ENCODE measurements at places on chromosomes 12 and 14.

- DNase-seq: no peak
Observed at GRCh38 chr12:5691943-5692342, 253.1 kb downstream of the ANO2 start.

- DNase-seq: no peak
Observed at GRCh38 chr12:114767906-114768722, 84.1 kb upstream of the TBX3 start.

DNA sequence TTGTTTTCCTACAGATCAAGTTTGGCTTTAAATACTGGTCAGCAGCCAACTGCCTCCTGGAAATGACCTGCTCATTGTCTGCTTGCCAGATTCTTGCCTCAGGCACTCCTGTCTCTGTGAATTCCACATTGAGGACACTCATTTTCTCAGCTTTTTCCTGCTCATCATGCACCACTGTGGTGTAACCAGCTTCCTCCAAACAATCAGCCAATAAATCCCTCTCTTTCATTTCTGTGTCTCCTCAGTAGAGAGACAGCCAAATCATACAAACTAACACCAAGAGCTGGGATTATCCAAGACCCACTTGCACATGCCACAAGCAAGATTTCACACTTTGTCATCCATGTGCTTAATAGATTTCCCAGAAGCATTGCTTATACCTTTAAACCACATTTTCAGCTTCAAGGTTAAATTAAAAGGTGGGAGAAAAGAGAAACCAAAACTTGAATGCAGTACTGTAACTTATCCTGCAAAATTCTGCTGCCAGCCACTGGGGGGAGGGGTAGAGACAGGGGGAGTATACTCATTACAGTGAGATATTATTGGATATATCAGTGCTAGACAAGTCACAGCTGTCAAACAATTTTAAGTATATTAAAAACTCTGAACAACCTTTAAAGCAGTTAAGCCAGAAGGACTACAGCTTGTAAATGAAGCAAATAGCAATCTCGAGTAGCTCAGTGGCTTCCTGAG is 105.0 kb downstream of the PPP2R5E start:
- DNase-seq: peak; percentile 62

DNA sequence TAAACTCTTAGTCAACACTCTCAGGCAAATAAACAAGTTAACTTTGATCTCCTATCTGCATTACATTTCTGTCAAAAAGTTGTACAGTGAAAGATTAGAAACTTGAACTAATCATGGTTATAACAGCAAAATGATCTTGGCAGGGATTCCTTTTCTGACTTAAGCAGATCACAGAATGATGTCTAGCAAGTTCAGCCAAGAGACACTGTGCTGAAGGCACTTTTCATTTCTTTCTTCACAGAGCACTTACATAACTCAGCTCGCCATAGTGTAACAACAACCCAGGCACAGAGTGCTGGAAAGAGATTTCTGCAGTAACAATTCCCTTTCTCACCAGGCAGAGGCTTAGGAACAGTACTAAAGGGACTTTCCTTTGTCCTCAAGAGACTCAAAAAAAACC is 19.6 kb upstream of the CSRP2 start:
- no peak for DNase-seq

DNA sequence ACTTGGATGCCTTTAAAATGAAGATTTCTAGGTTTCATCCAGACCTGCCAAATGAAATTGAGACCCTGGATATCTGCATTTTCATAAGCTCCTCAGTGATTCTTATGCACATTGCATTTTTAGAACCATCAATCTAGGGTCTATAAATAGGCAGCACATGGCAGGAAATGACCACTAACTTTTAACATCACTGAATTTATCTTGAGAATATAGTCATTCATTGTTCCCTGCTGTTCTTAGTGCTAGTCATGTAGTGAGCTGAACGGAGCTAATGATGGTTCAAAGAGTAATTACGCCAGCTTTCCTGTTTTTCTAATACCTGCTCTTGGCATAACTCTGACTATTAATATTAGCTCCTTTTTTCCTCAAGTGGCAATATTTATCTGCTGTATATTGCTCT is 91.6 kb downstream of the TPH2 start:
- no peak for DNase-seq

- DNase-seq: no peak
Observed at GRCh38 chr14:24712374-24712773, 78.4 kb upstream of the GZMB start.

DNA sequence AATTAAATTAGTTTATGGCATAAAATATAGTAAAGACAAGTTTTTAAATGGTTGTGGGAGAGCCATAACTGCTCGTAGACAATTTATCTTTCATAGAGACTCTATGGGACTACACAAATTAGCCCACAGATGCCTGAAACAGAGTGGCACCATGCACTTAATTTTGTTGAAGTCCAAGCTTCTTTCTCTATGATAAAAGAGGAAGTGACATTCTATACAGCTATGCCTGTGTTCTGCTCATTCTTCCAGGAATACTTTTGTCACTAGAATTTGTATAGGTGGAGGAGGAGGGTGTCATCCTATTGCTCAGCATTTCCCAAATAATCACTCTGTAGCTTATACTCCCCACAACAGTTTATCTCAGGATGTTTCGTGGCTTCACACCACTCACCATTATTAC is 43.7 kb upstream of the KICS2 start:
- DNase-seq: no peak

DNA sequence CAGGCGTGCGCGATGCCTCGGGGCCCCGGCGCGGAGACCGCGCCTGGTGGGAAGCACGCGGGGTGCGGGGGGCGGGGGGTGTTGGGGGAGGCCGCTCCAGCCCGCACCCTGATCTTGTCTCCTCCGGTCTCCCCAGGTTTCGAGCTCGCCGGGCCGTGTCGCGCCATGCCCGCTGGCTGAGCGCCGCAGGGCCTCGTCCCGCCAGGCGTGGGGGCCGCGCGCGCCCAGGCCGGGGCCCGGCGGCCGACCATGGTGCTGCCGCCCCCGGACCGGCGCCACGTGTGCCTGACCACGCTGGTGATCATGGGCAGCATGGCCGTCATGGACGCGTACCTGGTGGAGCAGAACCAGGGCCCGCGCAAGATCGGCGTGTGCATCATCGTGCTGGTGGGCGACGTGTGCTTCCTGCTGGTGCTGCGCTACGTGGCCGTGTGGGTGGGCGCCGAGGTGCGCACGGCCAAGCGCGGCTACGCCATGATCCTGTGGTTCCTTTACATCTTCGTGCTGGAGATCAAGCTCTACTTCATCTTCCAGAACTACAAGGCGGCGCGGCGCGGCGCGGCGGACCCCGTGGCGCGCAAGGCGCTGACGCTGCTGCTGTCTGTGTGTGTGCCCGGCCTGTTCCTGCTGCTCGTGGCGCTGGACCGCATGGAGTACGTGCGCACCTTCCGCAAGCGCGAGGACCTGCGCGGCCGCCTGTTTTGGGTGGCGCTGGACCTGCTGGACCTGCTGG is 2.4 kb downstream of the TMEM121 start:
- peak; percentile 36 for DNase-seq

DNA sequence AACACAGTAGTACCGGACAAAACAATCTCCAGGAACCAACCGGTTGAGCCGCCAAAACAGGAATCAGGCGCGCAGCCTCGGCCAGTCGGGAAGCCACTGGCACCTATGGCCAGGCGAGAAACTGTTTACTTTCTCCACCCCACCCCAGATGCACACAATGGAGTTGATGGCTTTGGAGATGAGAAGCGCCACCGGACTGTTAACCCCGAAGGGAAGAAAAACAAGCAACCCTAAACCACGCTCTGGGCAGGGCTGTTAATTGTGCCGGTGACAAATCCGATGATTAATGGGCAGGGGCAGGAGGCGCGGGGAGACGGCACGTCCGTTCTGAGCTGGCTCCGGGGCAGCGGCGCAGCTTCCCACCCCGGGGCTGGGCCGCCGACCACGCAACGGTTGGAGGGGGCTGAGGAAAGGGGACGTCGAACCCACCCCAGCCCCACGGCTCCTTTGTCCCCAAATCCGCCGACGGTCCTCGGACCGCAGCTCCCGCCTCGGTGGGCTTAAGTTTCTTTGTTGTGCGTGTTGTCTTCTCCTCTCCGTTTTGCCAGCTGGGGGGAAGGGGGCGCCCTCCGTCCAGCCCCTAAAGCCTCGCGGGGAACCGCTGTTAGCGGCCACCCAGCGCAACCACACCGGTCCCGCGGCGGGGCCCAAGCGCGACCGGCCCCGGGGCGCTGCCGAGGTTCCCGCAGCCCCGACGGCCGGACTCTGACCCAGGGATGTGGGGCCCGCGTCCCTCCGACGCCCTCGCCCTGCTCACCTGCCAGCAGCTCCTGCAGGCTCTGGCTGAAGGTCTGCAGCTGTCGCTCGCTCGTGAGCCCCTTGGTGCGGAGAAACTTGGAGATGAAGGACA is 790 bp downstream of the BTG1 start:
- DNase-seq: peak; percentile 58

DNA sequence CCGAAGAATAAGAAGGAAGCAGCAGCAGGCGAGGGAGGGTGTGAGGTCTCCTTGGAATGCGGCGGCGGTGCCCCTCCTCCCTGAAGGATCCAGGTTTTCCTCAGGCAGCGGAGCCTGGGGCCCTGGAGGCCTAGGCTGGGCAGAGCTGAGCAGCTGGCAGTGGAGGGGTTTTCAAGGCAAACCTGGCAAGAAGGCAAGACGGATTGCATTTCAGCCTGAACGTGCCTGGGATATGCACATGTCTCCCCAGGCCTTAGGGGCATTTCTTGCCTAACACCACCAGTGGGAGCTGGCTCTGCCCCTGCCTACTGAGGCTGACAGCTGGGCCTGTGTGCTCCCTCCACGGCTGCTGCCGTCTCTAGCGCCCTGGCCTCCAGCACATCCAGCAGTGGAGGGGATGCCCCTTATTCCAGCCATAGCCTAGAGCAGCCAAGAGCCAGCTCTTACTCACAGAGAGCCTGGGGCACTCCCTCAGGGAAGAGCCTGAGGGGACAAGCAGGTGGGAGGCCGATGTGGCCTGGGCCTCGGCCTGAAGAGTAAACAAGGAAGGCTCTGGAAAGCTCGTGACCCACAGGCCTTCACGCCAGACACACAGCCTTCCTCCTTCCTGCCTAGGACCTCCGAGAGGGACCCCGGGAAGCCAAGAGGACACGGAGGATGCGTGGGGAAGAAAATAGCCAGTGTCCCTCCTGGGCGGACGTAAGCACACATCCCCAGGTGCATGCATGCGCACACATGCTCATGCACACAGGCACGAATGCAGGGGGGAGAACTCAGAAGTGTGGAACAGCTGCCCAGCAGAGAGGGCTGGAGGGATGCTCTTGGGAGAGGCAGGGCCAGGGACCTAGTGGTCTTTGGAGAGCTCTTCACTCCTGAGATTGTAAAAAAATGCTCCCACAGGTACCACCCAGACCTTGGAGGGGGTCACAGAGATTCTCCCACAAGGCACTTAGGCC is 23.0 kb upstream of the EIF2B2 start:
- DNase-seq: peak; percentile 58

GRCh38 chr12:5013266-5013730 is 30.4 kb upstream of the KCNA5 start:
- DNase-seq: no peak

DNA sequence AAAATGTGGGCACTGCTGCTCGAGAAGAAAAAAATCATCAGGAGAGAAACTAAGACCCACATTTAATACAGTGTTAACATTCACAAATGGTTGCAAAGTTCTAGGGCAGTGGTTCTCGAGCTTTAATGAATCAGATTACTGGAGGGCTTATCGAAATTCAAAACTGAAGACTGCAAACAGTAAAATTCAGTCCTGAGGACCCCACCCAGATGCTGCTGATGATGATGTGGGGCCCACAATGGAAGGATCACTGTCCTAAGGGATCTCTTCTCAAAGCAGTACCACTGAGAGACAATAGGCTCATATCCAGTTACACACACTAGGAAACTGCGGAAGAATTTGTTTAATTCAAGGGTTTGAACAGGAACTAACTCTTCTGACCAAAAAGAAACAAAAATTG is 31.4 kb downstream of the DICER1 start:
- no peak for DNase-seq

DNA sequence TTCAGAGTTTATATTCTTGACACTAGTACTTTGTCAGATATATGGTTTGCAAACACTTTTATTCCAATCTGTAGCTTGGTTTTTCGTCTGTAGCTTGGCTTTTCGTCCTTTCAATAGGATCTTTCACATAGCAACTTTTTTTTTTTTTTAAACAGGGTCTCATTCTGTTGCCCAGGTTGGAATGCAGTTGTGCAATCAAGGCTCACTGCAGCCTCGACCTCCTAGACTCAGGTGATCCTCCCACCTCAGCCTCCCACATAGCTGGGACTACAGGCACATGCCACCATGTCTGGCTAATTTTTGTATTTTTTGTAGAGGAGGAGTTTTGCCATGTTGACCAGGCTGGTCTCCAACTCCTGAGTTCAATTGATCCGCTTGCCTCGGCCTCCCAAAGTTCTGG is 460.4 kb upstream of the SOX5 start:
- no peak for DNase-seq

All from D341Med (cell line).